Activated T-helper 1 cell treated with anti-CD3 and anti-CD28 coated beads, Interleukin-2, amount 50 U/mL, for 16 hours (primary cell): ENCODE measurements at places on chromosomes 12 and 14.

GRCh38 chr12:88451205-88451604 lies 129.1 kb downstream of the KITLG start:
- no peak for DNase-seq

GRCh38 chr12:96503976-96504375 lies 14.6 kb downstream of the CFAP54 start:
- no peak for DNase-seq

DNA sequence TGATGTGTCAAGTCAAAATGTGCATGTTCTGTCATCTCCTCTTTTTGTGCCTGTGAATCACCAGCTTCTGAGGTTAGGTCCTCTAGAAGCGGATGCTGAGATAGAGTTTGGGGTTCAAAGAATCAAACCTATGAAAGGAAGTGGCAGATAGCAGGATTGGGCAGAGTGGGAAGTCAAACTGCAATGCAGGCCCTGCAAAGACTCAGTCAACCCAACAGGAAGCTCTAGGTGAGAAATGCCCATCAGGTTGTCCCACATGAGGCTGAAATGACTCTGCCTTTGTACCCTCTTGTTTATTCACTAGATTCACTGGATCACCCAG lies 4.5 kb upstream of the MIA2 start:
- peak; percentile 26 for DNase-seq

- DNase-seq: no peak
These were observed 109.4 kb downstream of the SLC38A1 start for GRCh38 chr12:46159309-46159901.

DNA sequence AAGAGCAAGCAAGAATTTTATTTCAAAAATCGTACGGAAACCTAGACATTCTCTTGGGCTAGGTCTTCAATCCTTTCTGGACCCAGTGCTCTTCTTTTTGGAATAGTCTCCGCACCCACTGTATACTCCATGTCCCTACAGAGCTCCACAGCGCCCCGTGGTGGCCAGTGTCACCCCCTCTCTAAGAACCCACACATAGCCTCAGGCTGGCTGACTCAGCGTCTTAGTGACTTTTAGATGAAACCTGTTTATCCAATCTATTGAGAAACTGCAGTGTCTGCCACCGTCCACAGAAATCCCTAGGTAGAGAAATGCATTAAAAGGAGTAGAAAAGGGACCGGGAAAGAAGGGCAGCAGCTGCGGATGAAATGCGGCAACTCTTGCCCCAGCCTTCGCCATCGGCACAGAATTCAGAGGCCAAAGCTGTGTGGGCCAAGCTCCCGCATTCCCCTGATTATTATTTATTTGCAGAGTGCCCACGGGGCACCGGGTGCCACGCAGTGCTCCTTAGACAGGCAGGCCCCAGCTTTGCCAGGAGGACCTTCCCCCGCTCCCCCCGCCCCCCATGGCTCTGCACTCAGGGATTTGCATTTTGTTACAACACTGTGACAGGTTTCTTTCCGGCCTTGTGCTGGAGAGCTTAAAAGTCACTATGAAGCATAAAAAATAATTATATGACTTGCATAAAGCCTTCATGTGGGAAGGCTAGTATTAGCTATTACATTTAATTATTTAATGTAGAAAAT lies 170.1 kb upstream of the FKBP4 start:
- DNase-seq: no peak

GRCh38 chr14:44620121-44621019 lies 113.3 kb upstream of the FSCB start:
- DNase-seq: no peak

- DNase-seq: no peak
These were observed 73.2 kb downstream of the SPPL3 start for GRCh38 chr12:120830966-120831365.

DNA sequence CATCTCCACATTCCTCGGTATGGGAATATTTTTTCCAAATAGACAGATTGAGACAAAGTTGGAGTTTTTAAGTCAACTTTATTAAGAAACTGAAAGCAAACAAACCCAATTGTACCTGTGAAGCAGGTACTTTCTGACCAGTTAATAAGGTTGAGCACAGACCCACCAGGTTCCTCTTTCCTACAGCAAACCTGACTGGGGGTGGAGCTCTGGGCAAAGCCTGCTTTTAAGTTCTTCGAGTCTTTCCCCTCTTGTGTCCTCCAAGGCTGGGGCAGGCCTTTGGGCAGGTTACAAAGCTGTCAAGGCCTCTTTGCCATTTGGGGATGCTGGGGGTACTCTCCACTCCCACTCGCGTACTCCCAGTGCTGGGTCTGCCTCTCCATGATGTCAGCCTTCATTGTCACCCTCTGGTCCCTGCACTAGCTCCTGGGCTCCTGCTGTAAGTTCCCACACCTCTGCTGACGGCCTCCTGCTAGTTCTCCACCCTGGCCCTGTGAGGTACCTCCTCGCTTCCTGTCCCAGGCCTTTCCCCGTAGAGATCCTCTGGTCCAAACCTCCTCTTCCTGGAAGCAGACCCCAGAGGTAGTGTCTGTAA lies 3.2 kb downstream of the KCNH3 start:
- DNase-seq: no peak

DNA sequence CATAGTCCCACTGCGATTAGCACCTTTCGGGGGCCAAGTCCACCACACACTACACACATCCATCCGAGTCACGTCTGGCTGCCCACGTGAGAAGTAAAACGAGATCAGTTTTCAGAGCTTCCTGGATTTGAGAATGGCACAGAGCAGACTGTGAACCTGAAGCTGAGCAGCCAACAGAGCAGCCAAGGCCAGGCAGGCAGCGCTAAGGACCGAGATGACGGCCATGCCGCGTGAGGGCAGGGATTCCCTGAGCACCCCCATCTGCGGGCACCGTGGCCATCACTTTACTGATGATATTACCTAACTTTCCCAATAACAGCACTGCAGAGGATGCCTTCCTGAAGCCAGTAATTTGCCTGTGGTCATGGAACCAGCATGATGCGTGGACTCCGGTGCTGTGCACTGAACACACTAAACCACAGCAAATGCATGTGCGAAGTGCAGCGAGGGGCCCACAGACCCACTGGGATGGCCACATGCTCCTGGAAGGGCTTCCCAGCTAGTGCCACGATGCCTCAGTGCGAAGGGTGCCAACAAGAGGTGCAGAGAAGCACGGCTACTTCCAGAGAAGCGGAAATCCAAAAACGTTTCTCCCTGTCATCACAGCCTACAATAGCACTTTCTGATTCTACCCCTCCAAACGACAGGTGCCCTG lies 56.0 kb downstream of the RNF34 start:
- no peak for DNase-seq

GRCh38 chr14:102464846-102465341 lies 44.7 kb downstream of the ANKRD9 start:
- no peak for DNase-seq

DNA sequence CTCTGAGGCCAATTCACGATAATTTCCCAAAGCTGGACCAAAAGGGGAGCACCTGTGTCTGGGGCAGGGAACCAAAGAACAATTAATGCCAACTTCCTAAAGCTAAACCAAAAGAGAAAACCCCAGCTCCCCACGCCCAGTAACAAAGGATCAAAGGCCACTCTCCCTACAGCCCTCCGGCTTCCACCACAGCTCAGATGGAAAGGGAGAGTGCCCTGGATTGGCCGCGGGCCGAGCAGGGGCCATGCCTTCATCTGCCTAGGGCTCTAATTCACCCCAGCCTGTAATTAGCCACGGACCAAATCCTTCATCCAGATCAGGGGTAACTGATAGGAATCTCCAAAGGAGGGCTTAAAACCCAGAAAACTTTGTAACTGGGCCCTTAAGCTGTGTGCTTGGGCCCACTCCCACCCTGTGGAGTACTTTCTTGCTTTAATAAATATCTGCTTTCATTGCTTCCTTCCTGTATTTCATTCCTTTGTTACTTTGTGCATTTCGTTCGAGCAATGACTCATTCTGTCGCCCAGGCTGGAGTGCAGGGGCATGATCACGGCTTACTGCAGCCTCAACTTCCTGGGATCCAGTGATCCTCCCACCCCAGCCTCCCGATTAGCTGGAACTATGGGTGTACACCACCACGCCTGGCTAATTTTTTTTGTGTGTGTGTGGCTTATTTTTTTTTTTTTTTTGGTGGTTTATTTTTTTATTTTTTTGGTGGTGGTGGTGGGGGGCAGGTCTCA lies 65.5 kb upstream of the PPP4R3A start:
- DNase-seq: no peak

DNA sequence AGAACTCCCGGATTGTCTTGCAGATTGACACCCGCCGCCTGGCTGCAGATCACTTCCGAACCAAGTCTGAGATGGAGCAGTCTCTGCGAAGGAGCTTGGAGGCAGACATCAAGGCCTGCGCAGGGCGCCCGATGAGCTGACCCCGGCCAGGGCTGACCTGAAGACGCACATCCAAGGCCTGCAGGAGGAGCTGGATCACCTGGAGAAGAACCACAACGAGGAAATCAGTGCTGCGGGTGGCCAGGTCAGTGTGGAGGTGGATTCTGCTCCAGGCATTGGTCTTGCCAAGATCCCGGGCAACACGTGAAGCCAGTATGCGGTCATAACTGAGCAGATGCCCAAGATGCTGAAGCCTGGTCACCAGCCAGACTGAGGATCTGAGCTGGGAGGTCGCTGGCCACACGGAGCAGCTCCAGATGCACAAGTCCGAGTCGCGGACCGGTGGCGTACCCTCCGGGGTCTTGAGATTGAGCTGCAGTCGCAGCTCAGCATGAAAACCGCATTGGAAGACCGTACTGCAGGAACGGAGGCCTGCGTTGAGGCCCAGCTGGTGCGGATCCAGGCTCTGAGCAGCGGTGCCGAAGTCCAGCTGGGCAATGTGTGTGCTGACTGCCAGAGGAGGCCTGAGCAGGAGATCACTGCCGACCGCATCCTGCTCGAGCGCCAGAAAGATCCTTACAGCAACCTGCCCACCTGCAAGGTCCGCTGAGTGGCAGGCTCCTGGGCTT lies 12.4 kb upstream of the A2M start:
- no peak for DNase-seq

DNA sequence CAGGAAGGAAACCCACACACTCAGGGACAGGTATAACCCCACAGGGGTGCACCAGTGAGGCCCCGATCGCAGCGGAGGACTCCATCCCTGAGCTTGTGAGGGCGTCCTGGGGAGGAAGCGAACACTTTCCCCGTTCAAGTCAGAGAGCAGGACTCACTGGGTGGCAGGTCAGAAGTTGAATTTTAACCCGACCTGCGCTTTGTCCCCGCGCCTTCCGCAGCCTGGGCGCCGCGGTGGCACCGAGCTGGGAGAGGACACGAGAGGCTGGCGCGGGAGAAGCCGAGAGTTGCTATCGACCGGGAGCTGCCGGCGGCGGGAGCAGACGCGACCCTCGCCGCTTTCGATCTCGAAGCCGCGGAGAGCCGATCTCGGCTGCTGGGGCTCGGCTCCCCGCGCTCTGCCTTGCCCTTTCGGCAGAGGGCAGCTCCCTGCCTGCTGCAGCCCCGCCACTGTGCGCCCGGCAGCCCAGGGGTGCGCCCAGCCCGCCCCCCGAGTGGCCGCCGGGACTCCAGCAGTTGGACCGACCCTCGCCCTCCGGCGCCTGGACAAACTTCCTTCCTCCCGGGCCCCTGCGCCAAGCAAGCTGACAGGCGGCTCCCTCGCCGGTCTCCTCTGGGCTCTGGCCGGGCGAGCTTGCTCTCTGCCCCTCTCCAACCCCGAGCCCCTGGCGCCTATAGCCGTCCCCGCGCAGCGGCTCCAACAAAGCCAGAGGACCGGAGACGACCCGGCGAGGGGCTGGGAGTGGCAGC lies 918 bp downstream of the LIN7A start:
- no peak for DNase-seq

DNA sequence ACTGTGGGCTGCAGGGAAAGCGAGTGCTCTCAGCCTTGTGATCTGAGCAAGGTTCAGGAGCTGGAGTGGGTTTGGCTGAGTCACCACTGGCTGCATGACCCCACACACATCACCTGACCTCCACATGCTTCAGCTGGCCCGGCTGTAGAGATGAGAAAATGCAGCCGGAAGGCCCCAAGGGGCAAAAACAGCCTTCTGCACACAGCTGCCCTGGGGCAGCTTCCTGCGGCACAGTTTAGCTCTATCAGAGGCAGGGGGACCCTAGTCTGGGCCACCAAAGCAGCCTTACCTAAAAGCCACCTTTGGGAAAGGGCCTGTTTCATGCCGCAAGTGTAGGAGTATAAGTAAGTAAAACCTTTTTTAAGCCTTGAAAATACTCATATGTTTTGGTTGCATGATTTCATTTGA lies 123.3 kb downstream of the SSPN start:
- DNase-seq: no peak

- no peak for DNase-seq
These were observed 163.5 kb downstream of the CCER1 start for GRCh38 chr12:90791445-90791844.

GRCh38 chr12:64237382-64237781 lies 15.3 kb upstream of the KICS2 start:
- DNase-seq: no peak

DNA sequence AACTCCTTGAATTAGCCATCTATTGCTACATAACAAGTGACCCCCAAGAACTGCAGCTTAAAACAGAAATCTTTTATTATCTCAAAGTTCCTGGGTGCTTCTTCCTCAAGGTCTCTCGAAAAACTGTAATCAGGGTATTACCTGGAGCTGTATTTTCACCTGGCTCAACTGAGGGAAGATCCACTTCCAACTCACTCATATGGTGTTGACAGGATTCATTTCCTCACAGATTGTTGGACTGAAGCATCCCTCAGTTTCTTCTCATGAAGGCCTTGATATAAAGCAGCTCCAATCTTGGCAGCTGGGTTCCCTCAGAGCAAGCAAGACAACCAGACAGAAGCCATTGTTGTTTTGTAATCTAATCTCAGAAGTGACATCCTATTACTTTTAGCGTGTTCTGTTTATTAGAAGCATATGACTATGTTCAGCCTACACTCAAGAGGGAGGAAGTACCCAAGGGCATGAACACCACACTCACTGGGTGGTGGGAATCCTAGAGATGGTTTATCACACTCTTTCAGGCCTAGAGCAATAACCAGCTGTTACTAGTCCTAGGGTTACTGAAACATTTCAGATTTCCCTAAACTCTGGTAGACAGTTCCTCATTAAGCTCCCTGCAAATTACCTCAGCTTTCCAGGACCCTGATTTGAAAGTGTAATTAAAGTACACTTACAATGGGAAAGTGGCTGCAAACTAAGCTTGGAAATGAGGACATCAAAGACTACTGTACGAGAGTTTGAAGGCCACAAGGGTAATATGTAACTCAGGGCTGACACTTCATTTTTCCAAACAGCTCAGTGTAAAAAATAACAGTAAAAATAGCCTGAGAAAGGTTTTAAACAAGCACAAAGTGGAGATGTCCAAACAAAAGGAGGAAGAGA lies 222.2 kb downstream of the SEC23A start:
- DNase-seq: no peak

DNA sequence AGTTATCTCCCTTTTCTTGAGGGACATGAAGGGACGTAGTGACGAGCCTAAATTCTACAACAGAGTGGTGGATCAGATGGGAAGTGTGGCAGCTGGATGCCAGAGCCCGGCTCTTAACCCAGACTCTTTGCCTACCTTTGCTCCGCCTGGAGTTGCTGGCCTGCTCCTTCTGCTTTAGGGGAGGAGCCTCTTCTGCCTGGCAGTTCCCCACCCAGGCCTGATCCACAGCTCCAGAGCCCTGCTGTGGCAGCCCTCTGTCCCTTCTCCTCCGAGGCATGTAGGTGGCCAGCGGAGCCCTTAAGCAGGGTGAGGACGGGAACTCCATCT lies 2.3 kb upstream of the PRPH start:
- no peak for DNase-seq
